Ovary (tissue), 10 donors: ENCODE measurements at places on chromosomes 13 and 19.
A peak's percentile ranks its signal among the peaks of the same experiment; 100 is the strongest.

GRCh38 chr13:29849731-29850212 lies 645 bp downstream of the UBL3 start:
- DNase-seq = peak; percentile 67

DNA sequence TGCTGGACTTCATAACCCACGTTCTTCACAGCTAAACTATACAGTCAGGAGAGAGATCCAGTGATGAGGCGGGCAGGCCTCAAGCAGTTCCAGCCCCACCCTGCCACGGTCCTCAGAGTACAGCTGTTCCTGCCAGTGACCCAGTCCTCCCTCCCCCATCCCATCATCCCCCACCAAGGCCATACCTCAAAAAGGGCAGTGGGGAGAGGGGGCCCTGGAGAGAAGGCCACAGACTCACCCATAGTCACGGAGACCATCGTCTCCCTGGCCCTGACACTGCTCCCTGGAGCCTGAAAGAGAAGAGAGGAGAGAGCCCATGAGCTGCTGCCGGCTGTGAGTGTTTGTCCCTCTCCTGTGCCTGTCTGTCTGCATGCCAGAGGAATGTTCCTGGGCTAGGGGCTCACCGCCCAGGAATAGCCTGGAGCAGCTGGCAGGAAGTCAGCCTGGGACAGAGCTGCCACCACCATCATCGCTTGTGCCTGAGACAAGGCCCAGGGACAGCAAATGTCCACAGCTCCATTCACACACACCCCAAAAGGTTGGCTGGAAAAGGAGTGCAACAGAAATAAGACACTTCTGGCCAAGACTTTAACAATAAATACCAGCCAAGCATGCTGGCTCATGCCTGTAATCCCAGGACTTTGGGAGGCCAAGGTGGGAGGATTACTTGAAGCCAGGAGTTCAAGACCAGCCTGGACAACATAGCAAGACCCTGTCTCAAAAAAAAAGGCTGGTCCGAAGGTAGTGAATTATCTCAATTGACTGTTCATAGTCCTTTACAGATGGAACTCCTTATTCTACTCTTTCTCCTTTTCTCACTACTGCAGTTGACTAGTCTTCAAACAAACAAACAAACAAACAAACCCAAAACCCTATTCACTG lies 6.4 kb downstream of the C19orf47 start:
- DNase-seq = no peak

GRCh38 chr13:99056381-99057014 lies 78.6 kb upstream of the DOCK9 start:
- DNase-seq = no peak

- peak; percentile 66 for DNase-seq
Observed at GRCh38 chr19:18340190-18340989, at the start of gene PGPEP1. TSS of gene PGPEP1 (plus strand) at chr19:18340598. CDS start at chr19:18340682, 84 bp downstream.

GRCh38 chr19:43662487-43662886 lies 7.5 kb downstream of the PLAUR start:
- DNase-seq = no peak

GRCh38 chr19:31261019-31261602 lies 88.1 kb downstream of the TSHZ3 start:
- no peak for DNase-seq

DNA sequence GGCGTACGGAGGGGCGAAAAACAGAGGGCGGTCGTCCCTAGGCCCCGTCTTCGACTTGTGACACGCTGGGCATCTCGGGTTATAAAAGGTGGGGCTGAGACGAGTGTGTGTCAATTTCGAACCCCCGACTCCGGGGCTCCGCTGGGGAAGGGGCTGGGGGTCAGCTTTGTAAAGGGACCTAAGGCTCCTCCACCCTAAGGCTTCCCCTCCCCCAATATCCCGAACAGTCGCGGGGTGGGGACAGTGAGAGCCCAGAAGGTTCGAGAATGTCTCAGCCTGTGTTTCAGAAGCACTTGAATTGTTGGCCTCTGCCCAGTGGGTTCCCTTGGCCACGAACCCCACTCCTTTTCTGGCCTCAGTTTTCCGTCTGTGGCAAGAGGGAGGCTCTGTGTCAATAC lies 450 bp downstream of the SELENOW start:
- peak; percentile 54 for DNase-seq

DNA sequence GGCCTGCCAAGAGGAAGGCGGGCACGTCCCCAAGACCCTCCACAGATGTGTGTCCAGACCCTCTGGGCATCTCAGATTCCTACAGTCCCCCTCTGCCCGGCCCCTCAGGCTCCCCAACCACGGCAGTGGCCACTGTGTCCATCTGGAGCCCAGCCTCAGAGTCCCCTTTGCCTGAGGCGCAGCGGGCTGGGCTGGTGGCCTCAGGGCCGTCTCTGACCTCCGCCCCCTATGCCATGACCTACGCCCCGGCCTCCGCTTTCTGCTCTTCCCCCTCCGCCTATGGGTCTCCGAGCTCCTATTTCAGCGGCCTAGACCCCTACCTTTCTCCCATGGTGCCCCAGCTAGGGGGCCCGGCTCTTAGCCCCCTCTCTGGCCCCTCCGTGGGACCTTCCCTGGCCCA lies 17.7 kb downstream of the CRX start:
- DNase-seq = no peak

GRCh38 chr19:38392707-38393308 lies 4.3 kb downstream of the SPRED3 start:
- DNase-seq = no peak

- DNase-seq = no peak
Observed at GRCh38 chr13:113142876-113143275, 15.6 kb upstream of the PROZ start.

DNA sequence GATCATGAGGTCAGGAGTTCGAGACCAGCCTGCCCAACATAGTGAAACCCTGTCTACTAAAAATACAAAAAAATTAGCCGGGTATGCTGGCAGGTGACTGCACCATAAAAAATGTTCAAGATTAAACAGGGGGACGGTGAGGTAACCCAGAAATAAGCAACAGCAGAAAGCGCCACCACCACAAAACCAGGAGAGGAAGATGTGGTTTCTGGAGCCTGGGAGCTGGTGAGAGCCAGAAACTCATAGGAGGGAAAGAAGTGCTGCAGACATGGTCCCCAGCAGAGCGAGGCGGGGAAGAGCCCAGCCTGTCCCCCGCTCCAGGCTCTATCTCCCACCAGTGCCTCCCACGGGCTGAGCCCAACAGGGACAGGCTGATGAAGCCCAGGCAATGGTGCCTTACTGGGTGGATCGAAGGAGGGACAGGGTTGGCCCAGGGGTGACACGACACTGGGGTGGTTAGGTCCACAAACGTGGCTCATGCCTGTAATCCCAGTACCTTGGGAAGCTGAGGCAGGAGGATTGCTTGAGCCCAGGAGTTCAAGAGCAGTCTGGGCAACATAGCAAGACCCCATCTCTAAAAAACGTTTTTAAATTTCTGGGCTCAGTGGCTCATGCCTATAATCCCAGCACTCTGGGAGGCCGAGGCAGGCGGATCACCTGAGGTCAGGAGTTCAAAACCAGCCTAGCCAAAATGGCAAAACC lies 19.0 kb downstream of the SPC24 start:
- DNase-seq = no peak

GRCh38 chr13:56110751-56111150 lies 1030.0 kb upstream of the PRR20A start:
- no peak for DNase-seq

- no peak for DNase-seq
Observed at GRCh38 chr13:40494946-40495620, 171.4 kb downstream of the FOXO1 start.

DNA sequence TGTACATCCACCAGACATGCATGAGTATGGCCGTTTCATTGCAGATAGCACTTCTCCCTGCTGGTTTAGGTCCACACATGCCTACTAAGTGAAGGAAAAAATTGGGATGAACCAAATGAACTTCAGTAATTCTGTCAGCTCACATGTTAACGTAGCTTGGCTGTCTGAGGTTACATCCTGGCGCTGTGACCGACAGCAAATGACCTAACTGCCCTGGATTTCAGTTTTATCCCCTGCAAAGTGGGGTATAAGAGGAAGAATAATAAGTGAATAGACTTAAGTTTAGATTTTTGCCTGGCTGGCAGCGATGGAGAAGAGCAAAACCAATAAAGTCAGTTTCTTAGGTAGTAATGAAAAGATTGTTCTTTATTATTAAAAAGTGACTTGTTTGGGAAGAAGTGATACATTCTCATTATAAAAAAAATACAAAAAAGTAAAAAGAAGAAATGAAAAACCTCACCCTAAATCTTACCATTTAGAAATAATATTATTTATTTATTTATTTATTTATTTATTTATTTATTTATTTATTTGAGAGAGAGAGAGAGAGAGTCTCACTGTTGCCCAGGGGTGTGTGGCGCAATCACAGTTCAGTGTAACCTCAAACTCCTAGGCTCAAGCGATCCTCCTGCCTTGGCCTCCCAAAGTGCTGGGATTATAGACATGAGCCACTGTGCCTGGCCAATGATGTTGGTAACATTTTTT lies 4.2 kb upstream of the RNF113B start:
- DNase-seq = no peak

DNA sequence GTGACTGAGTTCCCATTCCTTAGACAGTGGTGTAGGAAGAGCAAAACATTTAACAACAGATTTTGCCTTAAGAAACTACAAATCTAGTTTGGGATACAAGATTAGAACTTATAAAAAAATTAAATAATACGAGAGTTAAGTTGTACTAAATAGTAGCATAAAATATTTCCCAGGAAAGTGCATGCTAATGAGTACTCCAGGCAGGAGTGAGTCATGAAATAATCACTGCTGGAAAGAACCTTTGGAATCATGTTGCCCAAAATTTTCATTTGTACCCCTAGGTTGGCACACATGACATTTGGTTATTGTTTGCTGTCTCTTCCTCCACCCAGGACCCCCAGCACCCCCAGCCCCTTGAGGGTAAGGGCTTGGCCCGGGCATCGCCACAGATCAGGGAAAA lies 26.3 kb upstream of the KL start:
- DNase-seq = no peak

DNA sequence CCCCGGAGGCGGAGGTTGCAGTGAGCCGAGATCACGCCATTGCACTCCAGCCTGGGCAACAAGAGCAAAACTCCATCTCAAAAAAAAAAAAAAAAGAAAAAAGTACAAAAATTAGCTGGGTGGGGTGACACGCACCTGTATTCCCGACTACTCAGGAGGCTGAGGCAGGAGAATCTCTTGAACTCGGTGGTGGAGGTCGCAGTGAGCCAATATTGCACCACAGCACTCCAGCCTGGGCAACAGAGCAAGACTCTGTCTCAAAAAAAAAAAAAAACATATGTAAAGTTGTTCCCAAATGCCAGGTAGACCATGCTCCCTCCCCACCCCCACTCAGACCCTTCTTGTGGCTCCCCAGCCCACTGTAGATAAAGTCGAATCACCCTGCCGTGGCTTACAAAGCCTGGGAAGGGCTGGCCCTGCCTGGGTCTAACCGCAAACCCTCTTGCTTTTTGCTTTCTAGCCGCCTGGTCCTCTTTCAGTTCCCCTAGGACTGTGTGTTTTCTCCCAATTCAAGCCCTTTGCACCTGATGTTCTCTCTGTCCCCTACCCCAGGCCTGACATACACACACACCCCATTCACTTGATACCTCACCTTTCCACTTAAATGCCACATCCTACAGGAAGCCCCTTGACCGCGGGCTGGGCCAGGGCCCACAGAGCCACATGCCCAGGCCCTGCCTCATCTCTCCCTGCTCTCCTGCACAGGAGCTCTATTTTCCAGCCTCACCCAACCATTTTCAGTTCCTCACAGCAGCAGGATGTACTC lies 34.4 kb downstream of the MAP4K1 start:
- DNase-seq = no peak

DNA sequence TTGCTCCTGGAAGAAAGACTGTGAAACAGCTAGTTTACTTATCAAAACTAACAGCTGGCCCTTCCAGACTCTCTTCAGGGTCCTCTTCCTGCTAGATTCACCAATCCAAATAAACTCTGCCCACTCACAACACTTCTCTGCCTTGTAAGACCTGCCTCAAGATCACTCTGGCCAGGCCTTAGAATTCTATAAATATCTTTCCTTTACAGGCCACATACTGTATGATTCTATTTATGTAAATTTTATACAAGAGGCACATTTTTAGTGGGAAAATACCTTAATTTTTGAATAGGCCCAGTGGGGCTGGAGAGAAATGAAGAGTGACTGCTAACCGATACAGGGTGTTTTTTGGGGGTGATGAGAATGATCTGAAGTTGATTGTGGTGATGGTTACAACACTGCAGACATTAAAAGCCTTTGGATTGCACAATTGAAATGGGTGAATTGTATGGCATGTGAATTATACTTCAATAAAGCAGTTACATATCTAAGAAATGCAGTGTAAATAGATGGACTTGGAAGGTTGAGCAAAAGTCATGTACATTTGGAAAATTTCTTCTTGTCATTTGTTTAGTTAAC lies 141.8 kb downstream of the GPC5 start:
- DNase-seq = no peak

DNA sequence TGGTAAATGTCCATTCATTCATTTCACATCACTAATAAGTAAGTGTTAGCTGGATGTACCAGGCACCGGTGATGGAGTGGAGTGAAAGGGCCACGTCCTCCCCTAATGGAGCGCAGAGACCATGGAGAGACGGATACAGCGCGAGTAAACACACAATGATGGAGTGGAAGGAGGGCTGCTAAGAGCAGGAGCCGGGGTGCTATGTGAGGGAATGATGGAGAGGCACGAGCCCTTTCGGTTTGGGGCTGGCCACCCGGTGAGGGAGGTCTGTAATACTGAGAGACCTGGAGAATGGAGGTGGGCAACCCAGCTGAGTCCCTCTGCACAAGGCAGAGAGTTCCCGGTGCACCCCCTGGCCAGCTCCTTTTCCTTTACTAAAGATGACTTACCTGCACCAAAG lies 53.7 kb downstream of the PEPD start:
- no peak for DNase-seq

- peak; percentile 28 for DNase-seq
Observed at GRCh38 chr13:20567881-20568528, 1.0 kb downstream of the IFT88 start.

- DNase-seq = peak; percentile 99
Observed at GRCh38 chr19:58097781-58098681, at the start of gene ZSCAN18. TSS of gene ZSCAN18 (minus strand) at chr19:58098231. CDS start at chr19:58090267, 7,964 bp downstream.

GRCh38 chr19:39472746-39473442 lies 7.7 kb upstream of the TIMM50 start:
- no peak for DNase-seq

- DNase-seq = no peak
Observed at GRCh38 chr13:20049558-20050473, 91.3 kb downstream of the ZMYM2 start.

GRCh38 chr19:5126498-5127223 lies 157.7 kb downstream of the KDM4B start:
- no peak for DNase-seq

DNA sequence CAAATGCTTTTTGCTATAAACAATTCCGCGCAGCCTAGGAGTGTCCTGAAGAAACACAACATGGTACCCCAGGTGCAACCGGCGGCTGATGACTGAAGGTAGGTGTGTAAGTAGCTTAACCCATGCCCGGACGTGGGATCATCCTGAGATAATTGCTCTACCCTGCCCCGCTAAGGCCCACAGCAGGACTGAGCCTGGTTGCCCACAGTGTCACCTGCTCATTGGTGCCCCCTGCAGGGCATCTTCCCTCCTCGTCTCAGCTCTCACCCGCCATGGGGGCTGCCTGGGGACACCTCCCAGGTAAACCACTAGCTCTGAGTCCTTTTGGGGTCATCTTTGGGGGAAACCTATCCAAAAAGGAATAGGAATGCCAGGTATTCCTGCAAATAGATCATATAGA lies 22.3 kb downstream of the TMEM161A start:
- no peak for DNase-seq
